ENCODE measurements at places on chromosomes 2 and 18.
A peak's percentile ranks its signal among the peaks of the same experiment; 100 is the strongest.

DNA sequence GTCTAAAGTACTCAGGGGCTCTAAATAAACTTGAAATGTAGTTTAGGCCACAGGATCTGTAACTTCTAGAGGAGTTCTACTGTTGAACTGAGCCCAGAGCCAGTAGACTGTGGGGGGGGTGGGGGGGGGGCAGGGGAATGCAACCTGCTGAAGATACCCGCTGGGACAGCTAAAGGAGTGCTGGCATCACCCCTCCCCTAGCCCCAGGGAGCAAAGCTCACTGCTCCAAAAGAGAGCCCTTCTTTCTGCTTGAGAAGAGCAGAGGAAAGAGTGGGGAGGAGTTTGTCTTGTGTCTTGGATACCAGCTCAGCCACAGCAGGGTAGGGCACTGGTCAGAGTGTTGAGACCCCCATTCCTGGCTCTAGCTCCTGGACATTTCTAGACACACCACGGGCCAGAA lies 414.0 kb upstream of the KLHL29 start:
- DNase-seq, result no peak

DNA sequence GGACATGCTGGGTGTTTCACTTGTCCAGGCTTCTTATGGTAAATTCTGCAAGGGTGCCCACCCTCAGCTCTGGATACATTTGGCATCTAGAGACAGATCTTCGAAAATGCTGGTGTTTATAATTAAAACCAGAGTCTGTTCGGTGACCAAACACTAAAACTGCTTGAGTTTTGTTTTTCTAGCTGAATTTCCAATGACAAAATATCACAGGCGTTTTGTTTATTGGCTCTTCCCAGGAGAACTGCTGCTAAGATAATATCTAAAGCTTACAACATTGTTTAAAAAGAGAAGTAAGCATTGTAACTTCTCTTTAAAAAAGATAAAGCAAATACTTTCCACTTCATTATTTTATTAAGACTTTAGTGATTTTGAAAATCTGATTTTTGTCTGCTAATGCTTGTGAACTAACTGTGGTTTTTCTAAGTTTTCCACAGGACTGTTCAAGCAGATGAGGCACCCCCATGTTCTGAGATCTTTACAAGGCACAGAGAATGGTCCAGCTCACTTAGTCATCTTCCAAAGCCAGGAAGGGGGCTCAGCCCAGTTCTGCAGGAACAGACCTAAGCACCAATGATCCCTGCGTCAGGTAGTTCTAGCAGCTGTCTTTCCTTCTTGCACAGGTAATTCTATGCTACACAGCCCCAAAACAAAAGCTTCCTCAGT lies 94.8 kb upstream of the LTBP1 start:
- no peak for DNase-seq

DNA sequence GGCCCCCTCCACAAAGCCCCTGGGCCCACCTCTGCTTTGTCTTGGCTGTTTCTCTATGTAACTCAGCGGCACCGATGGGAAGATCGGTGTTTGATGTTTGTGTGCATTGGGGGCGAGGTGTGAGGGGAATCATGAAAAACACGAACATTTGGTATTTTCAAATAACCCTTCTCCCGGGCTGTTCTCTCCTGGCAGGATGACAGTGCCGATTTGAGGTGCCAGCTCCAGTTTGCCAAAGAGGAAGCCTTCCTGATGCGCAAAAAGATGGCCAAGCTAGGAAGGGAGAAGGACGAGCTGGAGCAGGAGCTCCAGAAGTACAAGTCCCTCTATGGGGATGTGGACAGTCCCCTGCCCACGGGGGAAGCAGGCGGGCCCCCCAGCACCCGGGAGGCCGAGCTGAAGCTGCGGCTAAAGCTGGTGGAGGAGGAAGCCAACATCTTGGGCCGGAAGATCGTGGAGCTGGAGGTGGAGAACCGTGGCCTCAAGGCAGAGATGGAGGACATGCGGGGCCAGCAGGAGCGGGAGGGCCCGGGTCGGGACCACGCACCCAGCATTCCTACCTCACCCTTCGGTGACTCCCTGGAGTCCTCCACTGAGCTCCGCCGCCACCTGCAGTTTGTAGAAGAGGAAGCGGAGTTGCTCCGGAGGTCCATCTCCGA lies 78.1 kb downstream of the MTCL1 start:
- DNase-seq, result no peak

DNA sequence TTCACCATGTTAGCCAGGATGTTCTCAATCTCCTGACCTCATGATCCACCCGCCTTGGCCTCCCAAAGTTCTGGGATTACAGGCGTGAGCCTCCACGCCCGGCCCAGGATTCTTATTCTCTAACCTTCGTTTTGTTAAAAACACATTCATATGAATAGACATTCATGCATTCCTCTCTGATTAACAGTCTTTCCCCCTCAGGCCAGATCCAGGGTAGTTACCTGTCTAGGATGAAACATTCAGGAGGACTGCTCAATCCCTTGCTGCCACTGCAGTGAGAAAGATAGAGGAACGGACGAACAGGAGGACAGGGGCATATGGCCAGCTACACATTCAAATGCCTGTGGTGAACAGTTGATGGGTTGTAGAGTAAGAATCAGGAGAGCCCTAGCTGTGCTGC lies 39.6 kb upstream of the EPC2 start:
- no peak for DNase-seq

- DNase-seq, result no peak
Measured at GRCh38 chr18:57947117-57947516, 96.9 kb upstream of the NEDD4L start.

GRCh38 chr2:223853425-223853837 lies 16.0 kb upstream of the AP1S3 start:
- DNase-seq, result no peak

DNA sequence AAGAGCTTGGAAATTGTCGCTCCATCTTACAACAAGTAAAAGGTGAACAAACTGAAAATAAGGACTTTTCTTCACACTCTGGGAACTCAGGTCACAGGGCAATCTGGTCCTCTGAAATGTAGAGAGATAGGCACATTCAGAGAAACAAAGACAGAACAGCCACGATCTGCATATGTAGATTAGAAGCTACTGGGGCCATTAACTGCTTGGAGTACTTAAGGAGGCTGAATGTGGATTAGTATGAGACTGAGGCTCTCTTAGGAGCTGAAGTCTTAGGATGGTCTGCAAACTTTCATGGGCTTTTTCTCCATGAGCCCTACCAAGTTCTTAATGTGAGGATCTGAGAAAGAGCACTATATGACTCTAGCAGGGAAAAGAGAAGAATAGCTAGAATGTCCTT lies 265.3 kb upstream of the NXPH2 start:
- no peak for DNase-seq

GRCh38 chr2:193153576-193153975 lies 958.8 kb upstream of the TMEFF2 start:
- no peak for DNase-seq

DNA sequence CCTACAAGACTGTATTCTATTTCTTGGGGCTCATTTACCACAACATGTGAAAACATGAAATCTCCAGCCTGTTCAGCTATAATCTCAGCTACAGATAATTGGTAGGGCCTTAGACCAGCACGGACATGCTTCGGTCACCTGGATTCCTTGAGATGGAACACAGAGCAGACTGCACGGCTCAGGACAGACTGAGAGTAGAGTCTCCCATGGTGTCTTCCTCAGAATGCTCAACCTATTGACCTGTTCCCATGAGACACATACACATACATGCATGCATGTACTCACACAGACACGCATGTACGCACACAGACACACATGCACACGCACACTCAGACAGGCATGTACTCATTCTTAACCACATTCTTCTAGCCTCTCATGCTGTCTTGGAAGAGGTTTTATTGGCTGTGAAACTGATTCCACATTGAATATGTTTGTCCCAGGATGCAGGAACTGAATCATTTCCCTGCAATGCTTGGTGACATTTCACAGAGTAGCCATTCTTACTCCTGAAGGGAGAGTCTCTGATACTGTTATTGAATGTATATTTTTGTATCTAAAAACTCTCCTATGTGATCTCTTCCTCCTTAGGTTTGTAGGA lies 23.5 kb upstream of the BZW1 start:
- peak; percentile 85 for DNase-seq

- no peak for DNase-seq
Measured at GRCh38 chr2:185433824-185434223, 304.8 kb upstream of the FSIP2 start.

- no peak for DNase-seq
Measured at GRCh38 chr2:183269956-183270355, 145.7 kb downstream of the NUP35 start.

- DNase-seq, result no peak
Measured at GRCh38 chr2:55592130-55592529, 25.3 kb downstream of the PPP4R3B start.

GRCh38 chr18:71221405-71221804 lies 932.6 kb downstream of the SOCS6 start:
- DNase-seq, result no peak

GRCh38 chr2:235116885-235117492 lies 165.2 kb downstream of the SH3BP4 start:
- DNase-seq, result peak; percentile 49

- peak; percentile 45 for DNase-seq
Measured at GRCh38 chr2:119264781-119265692, 41.4 kb downstream of the STEAP3 start.

GRCh38 chr2:16025211-16025875 lies 85.0 kb downstream of the MYCN start:
- no peak for DNase-seq

DNA sequence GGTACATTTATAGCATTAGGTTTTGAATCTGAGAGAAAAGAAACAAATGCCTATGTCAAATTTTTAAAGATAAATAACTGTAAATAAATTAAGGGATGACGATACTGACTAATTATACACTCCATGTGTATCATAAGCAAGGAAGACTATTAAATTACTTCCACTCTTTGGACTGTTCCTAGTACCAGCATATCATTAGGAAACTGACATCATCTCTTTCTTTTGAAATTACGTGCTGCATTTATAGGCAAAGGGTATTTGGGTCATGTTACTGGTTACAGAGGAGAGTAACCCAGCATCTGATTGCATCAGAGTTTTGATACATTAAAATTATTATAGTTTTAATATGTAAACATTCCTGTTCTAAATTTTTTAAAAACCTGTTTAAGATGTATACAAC lies 309.7 kb downstream of the XIRP2 start:
- DNase-seq, result no peak

GRCh38 chr2:33067598-33067997 lies 120.8 kb downstream of the LTBP1 start:
- no peak for DNase-seq

DNA sequence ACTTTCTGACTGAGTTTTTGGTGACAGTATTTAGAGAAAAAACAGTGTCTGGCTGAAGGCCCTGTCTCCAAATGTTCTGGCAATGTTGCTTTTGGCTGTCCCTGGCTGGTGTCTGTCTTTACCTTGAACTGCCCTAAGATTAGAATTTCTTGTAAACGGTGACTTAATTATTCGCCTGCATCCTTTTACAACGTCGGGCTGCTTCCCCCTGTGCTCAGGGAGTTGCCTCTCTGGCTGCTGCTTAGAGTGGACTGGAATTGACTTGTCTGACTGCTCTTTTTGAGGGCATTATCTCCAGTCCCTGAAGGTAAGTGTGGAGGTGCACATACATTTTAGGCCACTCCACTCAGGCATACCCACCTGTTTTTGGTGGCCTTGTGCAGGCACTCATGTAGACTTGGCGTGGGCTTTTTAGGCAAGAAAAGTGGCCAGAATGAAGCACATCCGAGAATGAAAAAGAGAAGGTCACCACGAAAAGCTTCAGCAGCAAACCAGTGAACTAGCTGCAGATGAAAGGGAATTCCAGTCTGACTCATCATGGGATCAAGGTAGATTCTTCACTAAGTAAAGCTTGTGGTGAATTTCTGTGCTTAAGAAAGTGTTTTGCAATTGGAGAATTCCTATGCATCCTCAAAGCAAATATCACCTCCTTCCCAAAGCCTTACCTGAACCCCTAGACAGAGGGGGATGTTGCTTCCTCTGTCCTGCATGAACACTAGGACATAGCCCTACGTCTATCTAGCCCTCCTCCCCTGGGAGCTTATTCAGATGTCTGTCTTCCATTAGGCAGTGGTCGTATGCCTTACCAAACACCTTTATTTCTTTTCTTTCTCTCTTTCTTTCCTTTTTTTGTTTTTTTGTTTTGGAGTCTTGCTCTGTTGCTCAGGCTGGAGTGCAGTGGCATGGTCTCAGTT lies 230.3 kb upstream of the TRIB2 start:
- no peak for DNase-seq

DNA sequence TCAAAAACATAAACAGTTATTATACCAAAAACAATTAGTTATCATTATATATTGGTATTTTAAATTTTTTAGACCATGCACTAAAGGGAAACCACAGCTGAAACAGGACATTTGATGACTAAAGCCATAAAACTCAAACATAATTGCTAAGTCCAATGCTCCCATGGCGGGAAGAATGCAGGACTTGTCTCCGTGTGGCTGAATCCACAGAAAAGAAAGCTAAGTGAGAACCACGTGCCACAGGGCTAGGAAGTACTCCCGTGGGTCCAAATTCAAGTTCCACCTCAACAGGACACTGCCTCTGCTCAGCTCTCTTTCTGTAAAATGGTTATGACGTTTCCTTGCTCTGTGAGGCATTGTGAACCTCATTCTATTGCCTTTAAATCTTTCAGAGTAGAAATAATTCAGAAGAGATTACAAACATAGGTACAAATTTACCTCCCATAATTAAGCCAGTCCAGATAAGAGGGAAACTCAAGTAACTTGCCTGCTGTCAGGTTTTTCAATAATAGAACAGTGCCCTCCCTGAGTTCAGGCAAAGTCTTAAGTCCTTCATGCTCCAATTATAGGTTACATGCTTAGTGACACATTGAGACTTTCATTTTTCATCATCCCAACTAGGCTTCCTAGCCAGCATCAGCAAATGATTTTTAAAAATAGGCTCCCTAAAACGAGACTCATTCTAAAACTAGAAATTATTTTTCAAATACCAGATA lies 36.7 kb downstream of the FTCDNL1 start:
- no peak for DNase-seq

DNA sequence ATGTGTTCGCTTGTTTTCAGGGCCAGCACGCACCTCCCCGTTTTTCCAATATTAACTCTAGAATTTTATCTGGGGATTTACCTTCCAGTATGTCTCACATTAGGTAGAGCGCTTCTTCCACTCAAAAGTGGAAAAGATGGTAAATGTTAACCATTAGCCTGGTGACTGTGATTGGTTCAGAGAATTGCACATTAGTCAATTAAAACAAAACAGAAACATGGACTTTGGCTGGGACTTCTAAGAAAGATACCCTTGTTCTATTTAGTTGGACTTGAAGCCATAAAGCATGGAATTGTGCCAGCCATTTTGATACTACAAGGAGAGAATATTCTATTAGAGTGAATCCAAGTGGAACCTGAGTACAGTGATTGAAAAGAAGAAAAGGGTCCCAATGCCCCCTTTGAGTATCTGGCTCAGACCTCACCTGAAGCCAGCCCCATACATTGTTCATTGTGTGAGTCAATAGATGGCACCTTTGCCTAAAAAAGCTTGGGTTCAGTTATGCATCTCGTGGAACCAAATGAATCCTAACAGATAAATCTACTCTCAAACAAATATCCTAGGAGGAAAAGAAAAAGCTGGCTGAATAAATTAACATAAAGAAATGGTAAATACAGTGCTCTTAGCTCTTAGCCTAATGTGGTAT lies 354.3 kb downstream of the IRS1 start:
- no peak for DNase-seq

- DNase-seq, result no peak
Measured at GRCh38 chr2:126699716-126700581, 44.0 kb downstream of the GYPC start.
